ENCODE measurements at places on chromosomes 5 and 9.

DNA sequence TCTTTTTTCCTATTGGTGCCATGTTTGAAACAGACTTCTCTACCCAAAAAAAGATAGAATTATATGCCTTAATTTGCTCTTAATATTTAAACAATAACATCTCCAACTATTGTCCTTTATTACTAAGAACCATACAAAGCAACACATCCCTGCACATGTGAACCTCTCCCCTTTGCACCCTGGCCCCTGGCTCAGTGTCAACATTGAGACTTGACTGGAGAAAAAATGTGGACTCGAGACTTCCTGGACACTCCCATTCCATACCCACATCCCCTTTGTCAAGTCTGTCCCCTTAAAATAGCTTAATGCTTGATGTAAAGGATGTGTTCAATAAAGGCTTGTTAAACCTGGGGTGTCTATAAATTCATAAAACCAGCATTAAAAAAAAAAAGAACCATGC, 53.2 kb downstream of the TTC39B start:
- DNase-seq, result no peak

DNA sequence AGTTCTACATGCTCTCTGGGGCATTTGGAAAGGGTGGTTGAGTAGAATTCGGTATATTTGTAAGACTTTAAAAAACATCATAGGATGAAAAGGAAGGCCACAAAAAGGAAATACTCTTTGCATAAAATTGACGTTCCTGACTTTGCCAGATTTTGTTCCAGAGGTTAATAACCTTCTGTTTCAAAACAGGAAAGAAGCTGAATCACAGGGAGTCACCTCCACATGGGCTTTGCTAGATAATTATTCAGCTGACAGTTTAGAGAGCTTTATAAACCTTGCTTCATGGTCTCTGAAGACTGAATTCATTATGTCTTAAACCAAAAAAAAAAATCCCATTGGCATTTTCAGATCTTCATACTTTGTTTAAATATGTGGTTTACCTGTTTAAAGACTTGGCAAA, 203.7 kb downstream of the SEMA6A start:
- no peak for DNase-seq

DNA sequence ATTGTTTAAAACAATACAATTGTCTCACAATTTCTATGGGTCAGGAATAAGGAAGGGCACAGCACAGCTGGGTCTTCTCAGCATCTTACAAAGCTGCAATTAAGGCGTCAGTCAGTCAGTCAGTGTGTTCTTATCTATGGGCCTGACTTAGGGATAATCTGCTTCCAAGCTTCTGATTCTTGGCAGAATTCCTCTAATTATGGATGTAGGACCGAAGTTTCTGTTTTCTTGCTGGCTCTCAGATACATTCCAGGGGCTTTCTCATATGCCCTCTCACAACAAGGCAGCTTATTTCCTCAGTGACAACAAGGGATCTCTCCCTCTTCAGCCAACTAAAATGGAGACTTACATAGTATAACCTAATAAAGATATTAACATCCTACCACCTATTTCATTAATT, 1925.3 kb upstream of the ACO1 start:
- DNase-seq, result no peak

GRCh38 chr5:155598552-155598951, 585.0 kb downstream of the KIF4B start:
- DNase-seq, result no peak

GRCh38 chr5:176678584-176678983, 31.3 kb downstream of the TSPAN17 start:
- no peak for DNase-seq

DNA sequence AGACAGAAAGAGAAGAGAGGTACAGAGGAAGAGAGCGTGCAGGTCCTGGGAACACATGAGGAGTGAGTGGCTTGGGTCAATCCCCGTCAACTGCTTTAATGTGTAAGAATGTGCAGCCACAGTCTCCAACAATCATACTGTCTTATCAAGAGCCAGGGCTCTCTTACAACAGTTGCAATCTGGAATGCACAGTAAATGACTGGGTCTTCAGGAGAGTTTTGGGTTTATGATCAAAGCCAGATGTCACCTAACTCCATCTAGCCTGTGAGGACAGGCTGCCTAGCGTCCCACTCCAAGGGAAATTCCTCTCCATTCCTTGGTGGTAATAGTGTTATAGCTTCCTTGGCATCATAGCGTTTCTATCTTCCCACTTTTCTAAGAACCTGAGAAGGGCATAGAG, 75.0 kb upstream of the TRIO start:
- DNase-seq, result no peak

- DNase-seq, result no peak
These were observed 14.2 kb downstream of the LPCAT1 start for GRCh38 chr5:1509346-1510085.

GRCh38 chr9:16561121-16561520, 309.3 kb downstream of the BNC2 start:
- DNase-seq, result no peak

DNA sequence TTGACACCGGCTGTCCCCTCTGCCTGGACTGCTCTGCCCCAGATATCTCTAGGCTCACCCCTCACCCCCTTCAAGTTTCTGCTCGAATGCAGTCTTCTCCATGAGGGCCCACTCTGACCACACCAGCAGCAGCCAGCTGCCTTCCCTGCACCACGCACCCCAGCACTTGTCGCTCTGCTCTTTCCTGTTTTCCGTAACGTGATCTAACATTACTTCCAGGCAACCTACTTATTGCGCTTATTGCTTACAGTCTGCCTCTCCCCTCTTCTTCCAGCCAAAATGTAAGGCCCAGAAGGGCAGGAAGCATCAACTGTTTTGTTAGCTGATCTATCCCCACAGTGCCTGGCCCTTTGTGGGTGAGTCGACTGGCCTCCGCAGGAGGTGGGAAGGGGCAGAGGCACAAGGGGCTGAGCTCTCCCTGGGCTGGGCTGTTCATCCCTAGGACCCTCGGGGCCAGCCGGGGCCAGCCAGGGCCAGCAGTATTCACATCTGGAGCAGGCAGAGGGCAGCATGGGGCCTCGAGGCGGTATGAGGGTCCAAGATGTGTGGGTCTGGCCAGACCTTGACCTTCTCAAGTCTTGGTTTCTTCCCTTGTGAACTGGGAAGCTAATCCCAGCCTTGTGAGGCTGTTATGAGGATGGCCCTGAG, 11.6 kb upstream of the DBN1 start:
- no peak for DNase-seq
